Activated CD4-positive, alpha-beta T cell treated with anti-CD3 and anti-CD28 coated beads for 24 hours (primary cell): ENCODE measurements at places on chromosomes 16 and 17.

DNA sequence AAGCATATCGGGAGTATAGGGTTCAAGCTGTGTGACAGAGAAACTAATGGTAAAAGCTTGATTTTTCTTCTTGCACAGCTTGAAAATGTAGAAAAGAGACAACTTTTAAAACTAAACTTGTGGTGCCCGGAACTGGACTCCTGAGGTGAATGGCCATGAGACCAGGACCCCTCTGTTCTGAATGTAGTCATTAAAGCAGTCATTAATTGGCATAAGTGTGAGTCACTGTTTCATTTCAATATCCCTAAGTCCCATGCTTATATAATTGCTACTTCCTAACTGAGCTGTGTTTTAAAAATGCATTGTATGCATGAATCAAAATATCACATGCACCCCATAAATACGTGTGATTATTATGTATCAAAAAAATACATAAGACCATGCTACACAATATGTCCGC is 463.1 kb upstream of the DYNLRB2 start:
- DNase-seq: no peak

DNA sequence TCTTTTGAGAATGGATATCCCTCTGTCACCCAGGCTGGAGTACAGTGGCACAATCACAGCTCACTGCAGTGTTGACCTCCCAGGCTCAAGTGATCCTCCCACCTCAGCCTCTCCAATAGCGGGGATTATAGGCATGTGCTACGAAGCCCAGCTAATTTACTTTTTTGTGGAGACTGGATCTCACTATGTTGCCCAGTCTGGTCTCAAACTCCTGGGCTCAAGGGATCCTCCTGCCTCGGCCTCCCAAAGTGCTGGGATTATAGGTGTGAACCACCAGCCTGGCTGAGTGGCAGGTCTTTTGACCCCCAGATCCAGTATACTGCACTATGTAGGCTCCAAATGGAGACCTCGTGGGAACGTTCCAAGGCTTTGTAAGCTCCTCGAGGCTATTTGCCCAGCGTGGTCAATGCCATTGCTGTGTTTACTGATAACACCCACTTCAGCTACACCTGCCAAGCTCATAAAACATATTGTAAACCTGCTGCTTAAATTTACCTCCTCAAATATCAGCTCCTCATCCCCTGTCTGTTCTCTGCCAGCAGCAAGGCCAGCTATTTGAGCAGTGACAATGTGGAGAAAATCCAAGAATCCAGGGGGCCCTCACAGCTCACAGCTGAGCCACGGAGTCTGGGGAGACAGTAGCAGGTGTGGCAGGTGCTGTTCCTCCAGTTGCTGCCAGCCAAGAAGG is 16.2 kb upstream of the KIFC3 start:
- DNase-seq: no peak

- peak; percentile 48 for DNase-seq
These were observed 505 bp upstream of the COG1 start for GRCh38 chr17:73192206-73192893.

- DNase-seq: no peak
These were observed 71.6 kb upstream of the SMIM36 start for GRCh38 chr17:55582897-55583296.

DNA sequence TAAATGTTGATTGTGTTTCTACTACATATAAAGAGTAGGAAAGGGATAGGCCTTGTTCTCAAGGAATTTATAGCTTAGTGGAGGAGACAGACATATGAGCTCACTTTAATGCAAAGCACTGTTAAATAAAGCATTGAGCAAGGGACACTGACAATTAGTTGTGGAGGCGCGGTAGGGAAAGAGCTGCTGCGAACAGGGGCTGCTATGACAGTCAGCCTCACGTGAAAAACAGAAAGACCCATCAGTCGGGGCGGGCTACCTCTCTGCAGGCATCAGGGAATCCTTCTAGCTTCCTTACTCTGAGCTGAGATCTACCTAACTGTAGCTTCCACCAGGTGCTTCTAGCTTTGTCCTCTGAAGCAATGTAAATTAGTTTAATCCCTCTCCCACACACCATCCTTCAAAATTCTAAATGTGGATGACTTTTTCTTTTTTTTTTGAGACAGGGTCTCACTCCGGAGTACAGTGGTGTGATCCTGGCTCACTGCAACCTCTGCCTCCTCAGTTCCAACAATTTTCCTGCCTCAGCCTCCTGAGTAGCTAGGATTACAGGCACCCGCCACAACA is 129.9 kb upstream of the ZFHX3 start:
- no peak for DNase-seq

GRCh38 chr16:65808790-65809189 is 557.7 kb upstream of the CDH5 start:
- DNase-seq: no peak

- DNase-seq: no peak
These were observed 204.7 kb downstream of the HS3ST4 start for GRCh38 chr16:25896411-25896810.

DNA sequence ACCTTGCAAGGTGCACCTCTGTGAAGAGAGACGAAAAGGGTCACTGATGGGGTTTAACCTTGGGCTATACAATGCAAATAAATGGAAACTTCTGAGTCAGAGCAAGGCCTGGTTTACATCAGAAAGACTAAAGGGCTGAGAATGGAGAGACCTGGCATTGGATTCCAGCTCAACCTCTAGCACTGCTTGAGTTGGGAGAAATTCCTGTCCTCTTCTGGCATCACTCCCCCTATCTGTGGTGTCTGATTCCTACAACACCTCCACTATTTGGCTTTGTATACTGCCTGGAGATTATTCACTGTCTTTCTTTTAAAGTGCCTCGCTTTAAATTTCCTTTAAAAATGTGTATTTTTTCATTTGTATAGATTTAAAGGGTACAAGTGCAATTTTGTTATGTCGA is 68.8 kb downstream of the GPR139 start:
- DNase-seq: no peak

- DNase-seq: peak; percentile 61
These were observed 163.4 kb upstream of the CIBAR2 start for GRCh38 chr16:85275533-85276249.

DNA sequence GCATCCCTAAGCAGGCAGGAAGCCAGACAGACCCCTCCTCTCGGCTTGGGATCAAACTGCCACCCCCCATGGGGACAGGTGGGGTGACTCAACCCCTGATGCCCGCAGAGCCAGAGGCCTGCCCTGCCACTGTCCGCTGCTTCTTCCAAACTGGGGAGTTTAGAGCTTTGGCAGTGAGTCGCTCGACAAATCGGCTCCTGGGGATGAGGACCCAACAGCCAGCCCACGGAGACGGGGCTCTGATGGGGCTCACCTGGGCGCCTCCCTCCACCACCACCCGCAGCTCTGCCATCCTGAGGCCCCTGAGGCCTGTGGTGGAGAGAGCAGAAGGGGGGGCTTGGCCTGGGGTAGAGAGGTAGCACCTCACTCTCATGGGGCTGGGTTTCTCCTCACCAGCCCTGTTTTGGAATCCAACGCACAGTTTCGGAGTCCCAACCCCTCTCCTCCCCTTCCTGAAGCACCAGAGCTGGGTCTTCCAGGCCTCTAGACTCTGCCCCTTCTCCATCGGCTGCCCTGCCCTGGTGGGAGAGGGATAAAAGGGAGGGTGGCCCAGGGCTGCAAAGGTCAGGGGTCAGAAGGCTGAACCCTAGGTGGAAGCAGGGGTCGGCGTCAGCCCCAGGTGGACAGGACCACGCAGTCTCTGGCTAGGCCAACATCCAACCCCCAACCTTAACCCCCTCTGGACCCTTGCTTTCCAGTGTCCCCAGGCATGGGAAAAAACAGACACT is 5.8 kb downstream of the PRSS22 start:
- DNase-seq: no peak

DNA sequence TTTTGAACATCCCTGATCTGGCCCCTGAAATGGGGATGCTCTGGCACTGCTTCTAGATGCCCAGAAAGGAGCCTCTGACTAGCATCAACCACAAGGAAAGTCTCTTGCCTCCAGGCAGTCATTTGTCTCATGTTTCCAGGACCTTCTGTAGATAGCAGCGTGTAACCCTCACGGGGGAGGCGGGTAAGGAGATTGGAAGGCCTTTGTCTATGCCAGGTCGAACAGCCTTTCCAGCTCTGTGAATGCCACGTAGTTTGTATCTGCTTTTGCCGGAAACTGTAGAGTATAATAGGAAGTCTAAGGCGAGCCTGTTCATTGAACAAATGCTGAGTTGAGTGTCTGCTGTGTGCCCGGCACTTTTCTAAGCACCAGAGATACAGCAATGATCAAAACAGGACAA is 43.9 kb upstream of the AQP8 start:
- no peak for DNase-seq

GRCh38 chr16:84369938-84370627 is 1.7 kb downstream of the ATP2C2 start:
- DNase-seq: no peak

DNA sequence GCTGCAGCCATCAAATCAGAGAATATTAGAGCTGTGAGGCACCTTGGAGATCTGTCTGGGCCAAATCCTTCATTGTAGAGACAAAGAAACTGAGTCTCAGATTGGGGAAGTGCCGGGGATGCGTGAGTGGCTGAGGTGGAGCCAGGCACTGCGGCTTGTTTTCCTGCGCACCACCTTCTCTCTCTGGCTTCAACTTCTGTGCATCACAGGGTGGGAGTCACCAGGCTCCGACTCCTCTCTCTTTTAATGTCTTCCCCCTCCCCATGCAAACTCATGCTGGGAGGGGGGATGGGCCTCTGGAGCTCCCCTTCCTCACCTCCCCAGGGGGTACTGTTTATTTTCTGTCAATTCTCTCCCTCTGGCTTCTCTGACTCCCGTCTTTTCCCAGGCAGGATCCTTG is 8.7 kb upstream of the ETV4 start:
- no peak for DNase-seq

DNA sequence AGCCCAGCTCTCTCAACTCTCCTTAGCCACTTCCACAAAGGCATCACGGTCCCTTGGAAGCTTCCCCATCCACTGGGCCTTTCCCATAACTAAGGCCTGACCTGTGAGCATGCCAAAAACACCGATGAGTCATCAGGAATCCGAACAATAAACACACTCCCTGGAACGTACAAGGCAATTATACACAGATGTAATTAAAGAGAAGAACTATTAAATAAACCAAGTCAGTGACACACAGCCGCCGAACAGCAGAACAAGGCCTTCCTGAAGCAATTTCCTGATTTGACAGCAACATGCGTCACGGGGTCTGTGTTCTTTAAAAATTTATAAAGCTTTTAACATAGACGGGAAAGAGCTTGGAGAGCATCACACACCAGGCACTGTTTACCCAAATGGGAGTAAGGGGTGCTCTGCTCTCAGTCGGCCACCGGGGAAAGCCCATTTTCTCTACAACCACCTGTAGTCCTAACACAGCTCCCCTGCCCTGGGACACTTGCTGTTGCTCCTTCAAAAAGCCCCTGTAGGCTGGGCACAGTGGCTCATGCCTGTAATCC is 29.4 kb downstream of the COG7 start:
- no peak for DNase-seq

DNA sequence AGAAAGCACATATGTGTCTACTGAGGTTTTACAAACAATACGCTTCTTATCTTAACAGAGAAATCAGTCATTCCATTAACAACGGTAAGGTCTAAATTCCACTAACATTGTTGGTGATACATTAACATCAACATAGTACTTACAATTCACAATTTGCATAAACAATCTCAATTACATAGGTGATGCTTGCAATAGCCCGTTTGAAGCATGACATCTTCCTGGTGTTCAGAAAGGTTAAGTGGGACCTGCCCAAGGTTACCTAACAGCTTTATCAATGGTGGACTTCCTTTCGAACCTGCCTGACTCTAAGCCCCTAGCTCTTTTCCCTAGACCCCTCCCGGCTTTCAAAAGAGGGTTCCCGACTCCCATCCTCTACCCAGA is 699 bp downstream of the FAM222B start:
- DNase-seq: no peak

DNA sequence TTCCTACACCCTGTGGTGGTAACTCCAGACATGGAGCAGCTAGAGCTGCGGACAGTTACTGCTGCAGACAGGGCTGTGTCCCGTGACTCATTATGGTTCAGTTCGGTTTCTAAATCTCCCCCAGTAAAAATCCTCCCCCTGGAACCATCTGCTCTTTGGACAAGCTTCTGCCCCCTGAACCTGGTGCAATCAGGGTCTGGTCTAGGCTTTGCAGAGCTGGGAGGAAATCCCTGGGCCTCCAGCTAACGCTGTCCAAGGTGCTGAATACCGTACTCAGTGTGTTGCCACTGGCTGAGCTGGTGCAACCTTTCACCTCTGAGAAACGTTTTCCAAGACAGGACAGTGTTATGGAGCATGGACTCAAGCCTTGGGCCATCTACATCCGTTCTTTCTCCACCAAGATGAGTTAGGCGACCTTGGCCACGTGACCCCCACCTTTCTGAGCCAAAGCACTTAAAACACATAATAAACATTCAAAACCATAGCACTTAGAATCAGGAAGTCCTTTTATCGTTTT is 142.0 kb downstream of the CPPED1 start:
- peak; percentile 7 for DNase-seq

DNA sequence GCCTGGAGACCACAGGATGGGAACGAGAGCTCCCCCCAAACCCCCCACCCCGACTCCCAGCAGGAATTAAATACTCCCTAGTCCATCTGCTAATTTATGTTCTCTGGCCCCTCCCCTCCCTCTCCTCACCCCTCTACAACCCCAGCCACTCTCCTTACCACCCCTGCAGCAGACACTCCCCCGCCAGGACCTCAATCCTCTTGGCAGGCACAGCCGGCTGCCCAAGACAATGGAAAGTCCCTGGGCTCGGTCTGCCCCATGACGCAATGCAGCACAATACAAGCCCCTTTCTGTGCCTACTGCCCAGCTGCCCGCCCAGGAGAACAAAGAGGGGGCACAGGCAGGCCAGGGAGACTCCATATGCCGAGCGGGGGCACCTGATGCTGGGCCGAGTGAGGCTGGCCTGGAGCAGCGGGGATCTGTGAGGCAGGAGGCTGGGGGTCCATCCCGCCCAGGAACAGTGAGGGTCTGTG is 30.3 kb upstream of the CDC42EP4 start:
- no peak for DNase-seq

- no peak for DNase-seq
These were observed 28.2 kb upstream of the CCL1 start for GRCh38 chr17:34391241-34391640.

DNA sequence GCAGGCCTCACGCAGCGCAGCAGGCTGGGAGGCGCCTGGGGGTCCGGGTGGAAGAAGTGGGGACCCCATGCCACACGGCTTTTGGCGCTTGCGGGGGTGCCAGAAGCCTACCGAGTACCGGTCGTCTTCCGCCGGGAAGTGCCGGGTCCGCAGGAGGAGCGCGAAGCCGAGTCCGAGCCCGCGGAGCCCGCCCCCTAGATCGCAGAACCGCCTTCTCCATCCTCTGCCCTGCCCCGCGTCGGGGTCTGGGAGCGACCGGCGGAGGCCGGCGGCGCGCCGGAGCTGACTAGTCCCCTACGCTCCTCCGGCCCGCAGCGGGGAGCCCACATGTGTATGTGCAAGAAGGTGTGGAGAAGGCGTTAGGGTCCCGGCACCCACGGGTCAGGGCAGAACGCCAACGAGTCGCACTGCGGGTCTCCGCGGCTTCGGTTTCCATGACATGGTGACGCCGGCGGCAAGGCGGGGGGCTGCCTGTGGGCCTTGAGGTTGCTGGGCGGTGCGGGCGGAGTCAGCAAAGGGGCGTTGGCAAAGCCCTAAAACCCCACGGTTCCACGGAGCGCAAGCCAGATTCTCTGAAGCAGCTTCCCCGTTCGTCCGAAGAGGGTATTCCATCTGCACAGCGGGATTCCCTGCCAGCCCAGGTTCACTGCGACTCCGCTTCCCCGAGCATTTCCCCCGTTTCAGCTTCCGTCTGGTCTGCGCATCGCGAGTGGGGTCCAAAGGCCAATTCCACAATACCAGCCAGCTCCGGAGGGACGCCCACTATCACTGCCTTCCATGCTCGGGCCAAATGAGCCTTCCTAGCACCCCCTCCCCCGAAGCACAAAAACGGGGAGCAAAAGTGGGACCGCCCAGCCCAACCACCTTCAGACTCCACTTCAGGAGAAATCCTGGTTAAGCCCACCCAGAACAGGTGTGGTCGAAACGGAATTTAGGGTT is 2.3 kb upstream of the LHX1 start:
- no peak for DNase-seq
